Right cardiac atrium (tissue), 5 donors: ENCODE measurements at places on chromosomes 2 and 18. TPM values are rescaled to one million over a fixed set of nuclear protein-coding genes. Genes with fewer than 3 reads are reported as not detected.

ACMSD gene
- not detected for total RNA-seq

GRCh38 chr2:72278046-72278445 is 130.4 kb upstream of the CYP26B1 start:
- no peak for DNase-seq

DNA sequence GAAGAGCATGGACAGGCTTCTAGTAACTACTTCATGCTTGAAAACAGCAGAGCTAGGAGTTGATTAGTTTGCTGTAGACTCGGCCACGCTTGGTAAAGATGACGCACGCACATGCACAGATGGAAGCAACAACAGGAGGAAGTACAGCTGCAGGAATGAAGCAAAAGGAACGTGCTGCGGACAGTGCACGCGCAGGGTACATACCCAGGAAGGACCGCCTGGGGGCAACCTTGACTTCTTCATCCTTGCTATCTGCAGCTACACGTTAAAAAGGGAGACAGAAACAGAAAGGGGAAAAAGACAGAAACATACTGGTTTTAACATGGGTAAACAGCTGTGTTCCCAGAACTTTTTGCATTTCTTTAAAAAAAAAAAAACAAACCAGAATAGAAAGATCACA is 17.7 kb downstream of the SLC66A2 start:
- DNase-seq: no peak

DNA sequence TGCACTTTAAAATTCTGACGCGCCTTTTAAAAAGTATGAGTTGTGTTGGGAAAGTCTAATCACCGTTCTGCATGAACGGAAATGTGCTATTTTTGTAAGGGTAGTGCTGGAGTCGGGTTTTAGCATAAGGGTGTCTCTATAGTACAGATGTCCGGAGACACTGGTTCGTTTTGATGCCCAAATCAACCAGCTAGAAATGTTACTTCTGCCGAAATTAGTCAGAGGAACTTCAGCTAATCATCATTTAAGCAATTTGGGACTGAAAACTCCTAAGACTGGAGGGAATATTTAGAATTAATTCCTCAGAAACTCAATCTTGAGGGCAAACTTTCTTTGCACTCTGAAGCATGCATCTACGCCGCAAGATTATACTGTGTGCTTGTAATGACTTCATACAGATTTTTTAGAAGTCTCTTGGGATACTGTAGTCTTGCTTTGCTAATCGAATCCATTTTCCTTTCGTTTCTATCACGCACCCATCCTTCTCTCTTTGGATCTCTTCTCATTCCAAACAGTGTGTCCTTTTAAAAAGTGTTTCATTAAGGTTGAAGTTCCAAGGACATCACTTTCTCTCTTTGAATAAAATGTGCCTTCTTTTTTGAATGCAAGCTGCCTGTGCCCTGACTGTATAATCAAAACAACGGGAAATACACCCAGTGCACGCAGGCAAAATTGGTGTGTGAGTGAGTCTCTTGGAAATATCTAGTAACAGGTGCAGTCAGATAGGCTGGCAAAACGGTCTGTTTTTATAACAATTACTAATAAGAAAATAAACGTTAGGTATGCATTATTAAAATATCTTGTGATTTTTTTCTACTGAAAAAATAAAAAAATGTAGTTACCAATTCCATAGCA is 270.9 kb upstream of the TCF4 start:
- DNase-seq: no peak

- DNase-seq: no peak
Measured at GRCh38 chr18:77069931-77070330, 62.7 kb downstream of the MBP start.

DNA sequence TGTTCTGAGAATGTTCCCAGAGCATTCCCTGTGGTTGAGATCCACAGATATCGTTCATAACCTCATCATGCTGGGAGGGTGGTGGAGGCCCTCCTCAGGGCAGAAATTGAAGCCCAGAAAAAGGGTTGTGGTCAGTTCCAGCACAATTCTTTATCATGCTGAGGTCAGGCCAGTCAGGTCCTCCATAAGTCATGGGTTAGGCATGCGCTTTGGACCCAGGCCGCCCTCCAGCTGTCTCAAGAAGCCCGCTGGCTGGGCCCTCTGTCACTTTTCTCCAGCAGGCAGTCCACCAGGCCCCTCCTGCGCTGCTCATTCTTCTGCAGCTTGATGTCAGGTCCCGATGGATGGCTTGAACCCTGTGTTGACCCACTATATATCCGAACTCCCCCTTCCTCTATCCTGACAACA is 151.1 kb upstream of the NT5C1B start:
- peak; percentile 72 for DNase-seq

GRCh38 chr2:67825476-67825875 is 237.3 kb downstream of the C1D start:
- DNase-seq: no peak

TUBA3E gene
- 5.7 TPM for total RNA-seq

GRCh38 chr18:80234398-80234797 is 12.9 kb downstream of the PARD6G start:
- DNase-seq: no peak

DNA sequence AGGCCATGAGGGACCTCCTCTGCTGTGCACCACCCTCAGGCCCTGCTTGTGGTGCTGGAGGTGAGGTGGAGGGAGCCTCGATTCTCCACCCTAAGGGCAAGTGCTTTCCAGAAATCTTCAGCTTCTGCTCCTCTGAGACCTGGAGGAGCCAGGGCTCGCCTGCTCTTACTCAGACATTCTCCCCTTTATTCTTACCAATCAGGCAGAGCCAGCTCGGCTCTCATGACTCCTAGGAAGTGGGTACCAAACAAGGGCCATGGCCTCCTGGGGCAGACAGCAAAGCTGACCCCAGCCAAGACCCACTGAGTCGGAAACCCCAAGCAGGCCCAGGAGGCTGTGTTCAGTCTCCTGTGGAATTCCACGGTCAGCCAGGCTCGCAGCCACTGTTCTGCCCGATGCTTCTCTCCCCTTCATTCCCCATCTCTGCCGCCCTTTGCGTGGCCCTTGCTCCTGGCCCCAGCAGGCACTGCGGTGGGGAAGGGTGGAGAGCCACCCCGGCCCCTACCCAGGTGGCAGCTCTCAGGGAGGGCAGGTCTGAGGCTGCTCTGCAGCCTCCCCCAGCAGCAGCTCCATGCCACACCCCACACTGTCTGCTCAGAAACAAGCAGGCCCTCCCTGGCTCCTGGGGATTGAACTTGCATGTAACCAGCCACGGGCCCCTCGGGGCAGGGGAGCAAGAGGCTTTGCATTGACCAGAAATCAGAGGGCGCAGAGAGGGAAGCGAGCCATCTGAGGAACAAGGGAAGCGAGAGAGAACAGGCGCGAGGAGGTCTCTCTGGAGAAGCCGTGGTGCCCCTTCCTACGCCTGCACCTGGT is 24.0 kb downstream of the HS1BP3 start:
- DNase-seq: peak; percentile 56

DNA sequence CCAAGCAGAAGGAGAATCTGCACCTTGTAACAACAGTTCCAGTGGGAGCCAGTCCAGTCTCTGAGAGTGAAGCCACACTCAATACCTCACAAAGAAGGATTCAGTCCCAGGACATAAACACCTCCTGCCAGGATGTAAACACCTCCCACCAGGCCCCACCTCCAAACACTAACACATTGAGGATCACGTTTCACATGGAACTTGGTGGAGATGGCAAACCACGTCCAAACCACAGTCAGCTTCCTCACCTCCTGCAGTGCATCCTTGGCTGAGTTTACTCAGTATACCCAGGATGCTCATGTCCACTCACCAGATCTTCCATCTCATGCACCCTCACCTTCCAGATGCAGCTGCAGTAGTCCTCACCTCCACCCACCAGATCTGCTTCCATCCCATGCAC is 37.8 kb upstream of the TMEM18 start:
- DNase-seq: no peak

DNA sequence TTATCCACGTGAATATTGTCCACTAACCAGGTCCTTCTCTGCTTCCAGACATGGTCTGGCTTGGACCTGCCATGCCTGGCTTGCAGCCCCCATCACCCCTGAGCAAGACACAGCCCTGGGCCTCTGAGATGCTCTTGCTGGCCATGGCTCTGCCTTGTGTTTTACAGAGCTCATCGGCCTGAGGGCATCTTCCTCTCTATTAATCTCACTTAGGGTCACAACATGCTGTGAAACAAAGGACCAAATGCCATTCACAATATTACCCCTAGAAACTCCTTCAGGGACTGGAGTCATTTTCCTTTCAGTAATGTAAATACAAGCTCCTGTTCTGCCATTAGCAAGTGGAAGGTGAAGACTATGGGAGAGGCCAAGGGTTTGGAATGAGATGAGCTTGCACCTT is 6.8 kb upstream of the TPO start:
- DNase-seq: no peak

GRCh38 chr2:189530965-189531637 is 49.5 kb downstream of the SLC40A1 start:
- DNase-seq: no peak
